Activated T-cell treated with anti-CD3 and anti-CD28 coated beads, Interleukin-2, amount 50 U/mL, for 4 hours (primary cell): ENCODE measurements at places on chromosomes 2 and 18.
A peak's percentile ranks its signal among the peaks of the same experiment; 100 is the strongest.

- DNase-seq: no peak
Measured at GRCh38 chr2:191515551-191515950, 162.4 kb upstream of the NABP1 start.

- DNase-seq: no peak
Measured at GRCh38 chr2:152525277-152525838, 190.4 kb downstream of the FMNL2 start.

GRCh38 chr2:229314117-229314516 lies 43.0 kb upstream of the PID1 start:
- no peak for DNase-seq

- DNase-seq: no peak
Measured at GRCh38 chr2:131590896-131591295, 63.2 kb downstream of the CCDC74A start.

DNA sequence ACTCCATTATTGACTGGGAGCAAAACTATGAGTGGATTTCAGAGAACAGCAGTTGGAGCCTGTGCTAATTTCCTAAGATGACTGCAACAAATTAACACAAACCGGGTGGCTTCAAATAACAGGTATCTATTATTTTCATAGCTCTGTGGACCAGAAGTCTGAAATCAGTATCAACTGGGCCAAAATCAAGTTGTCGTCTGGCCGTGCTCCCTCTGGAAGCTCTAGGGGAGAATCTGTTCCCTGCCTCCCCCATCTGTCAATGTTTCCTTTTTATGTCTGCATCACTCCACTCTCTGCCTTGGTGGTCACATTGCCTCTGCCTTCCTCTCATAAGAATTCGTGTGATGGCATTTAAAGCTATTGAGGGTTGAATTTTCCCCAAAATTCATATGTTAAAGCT lies 269.8 kb downstream of the TMX3 start:
- no peak for DNase-seq

DNA sequence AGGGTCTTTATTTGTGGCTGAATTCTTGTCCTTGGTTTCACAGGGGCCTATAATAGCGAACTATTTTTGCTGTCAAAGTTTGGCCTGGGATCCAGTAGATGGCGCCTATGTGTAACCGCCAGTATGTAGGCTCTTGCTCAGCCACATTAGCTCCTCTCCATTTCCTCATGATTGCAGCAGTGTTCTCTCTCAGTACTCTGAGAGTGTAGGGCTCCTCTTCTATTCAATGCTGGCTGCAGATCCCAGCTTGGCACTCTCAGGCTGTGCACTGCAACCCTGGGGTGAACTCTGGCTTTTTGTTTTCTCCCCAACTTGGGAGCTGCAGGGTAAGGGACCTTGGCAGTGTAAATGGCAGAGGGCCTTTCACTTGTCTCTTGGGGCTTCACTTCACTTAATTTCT lies 344.6 kb upstream of the CHAC2 start:
- DNase-seq: no peak

DNA sequence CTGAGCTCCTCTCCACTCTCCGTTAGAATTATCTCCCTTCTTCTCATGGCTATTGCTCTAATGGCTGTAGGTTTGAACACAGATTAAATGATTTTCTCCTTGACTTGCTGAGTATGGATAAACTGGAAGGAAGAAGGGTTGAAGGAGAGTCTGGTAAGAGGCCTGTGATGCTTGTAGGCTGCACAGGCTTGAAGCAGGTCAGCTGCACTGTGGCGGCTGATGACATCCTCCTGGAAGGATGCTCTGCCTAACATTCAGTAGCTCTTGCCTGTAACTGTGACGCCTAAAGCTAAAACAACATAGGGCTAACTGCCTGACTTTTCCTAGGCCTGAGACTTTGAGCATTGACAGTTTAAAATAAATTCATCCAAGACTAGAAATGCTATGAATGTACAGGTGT lies 166.3 kb downstream of the MREG start:
- DNase-seq: no peak

DNA sequence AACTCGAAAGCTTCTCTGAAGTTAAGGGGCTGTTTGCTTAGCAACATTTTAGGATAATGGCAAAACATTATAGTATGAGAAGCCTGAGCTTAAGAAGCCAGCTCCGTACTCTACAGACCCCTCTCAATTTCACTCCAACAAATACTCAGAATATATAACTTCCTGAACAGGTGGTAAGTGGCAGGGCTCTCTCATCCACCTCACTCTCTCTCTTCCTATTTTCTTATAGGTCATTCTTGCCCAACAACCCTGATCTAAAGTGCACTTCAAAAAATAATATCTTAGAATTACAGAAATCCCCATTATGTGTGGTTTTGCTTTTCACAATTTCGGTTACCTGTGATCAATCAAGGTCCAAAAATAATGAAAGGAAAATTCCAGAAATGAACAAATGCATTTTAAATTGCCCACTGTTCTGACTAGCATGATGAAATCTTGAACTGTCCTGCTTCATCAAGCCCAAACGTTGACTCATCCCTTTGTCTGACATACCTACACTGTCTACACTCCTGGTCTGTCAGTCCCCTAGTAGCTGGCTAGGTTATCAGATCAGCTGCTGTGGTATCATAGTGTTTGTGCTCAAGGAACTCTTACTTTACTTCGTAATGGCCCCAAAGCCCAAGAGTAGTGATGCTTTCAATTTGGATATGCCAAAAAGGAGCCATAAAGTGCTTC lies 122.8 kb upstream of the COL5A2 start:
- DNase-seq: no peak

DNA sequence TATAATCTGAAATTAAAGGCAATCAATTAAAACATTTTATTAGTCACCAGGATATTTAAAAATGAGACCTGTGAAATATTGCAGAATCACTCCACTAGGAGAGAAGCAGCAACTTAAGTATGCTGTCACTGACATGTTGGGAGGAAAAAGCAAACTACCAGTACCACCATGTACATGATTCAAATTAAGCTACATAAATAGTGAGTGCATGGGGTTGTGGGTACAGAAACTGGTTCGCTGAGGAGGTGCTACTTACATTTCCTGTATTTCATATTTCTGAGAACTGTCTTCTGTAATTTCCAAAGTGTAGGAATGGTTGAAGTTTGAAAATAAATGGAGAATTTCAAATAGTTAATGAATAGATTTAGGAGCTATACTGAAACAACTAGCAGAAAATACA lies 7.9 kb upstream of the NR4A2 start:
- no peak for DNase-seq

- DNase-seq: peak; percentile 91
Measured at GRCh38 chr2:96538487-96539214, 2.1 kb downstream of the ARID5A start.

DNA sequence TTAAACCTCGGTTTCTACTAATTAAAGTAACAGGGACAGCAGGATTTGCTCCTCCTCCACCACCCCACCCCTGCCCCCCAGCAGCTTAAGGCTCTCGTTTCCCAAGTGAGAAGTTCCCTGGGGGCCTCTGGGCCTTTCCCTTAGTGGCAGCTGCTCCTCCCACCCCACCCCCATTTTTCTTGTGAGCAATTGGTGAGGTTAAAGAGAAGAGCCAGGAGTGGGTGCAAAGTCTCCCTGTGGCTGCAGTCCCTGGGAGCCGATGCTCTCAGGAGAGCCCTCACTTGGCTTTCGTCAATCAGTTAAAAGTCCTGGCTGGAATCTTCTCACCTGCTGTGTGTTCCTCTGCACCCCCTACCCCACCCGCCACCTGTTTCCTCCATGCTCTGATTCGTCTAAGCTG lies 48.7 kb upstream of the AGAP1 start:
- no peak for DNase-seq

DNA sequence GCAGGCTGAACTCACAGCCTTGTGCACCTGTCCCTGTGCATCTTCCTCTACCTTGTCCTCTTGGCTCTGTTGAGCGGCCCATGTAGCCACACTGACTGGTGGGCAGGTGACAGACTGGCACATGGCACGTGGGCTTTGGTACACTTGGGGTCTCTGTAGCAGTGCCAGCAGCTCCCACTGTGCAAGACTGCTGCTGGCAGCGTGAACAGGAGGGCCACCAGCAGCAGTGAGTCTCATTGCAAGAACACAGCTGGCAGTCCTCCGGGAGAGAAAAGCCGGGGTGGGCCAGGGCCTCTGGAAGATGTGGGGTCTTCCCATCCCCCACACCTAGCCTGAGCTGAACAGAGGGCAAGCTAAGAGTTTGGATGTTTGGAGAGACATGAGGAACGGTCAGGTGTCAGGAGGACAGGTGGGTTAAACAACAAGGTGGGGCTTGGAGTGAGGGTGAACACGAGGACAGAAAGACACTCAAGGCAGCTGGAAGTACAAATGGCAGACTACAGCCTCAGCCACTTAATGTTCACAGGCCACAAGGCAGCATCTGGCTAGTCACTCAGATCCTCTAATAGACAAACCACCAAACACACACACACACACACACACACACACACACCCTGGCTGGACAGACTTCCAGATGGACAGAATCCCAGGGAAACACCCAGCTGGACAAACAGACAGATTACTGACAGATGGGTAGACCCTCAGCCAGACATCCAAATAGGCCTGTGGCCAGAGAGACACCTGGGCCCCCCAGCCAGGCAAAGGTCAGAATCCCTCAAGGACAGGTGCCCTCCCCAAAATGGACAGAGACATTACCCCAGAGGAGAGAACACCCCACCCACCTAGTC lies 2.3 kb upstream of the PTPN18 start:
- no peak for DNase-seq

- DNase-seq: no peak
Measured at GRCh38 chr2:75822336-75822735, 111.6 kb upstream of the GCFC2 start.

DNA sequence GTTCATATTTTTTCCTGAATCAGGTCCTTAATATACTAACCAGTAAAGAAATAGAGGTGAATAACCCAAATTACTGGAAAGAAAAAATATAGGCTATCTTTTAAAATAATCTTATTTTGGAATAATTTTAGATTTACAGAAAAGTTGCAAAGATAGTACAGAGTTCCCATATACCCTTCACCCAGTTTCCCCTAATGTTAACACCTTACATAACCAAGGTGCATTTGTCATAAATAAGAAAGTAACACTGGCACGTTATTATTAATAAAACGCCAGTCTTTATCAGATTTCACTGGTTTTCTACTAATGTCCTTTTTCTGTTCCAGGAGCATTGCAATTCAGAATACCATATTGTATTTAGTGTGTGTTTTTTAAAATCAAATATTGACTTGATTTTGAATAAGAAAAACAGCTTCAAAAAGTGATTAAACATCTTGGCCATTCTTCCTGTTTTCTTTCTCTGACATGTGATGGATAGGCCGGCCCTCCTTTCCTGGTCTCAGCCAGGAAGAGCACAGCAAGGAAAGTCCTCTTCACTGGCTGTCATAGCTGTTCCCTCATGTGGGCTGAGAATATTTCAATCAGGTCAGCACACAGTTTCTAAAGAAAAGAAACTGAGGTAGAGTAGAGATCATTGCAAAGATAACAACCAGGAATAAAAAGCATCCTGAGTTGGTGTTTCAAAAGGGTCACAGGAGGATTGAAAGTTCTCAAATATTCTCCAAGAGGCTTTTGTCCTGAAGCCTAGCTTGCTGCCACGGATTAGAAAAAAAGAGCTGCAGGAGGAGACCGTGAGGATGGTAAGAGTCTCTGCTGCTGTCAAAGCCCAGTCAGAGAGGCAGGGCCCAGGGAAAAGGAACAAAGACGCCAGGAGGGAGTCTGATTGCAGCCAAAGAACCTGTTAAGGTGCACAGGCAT lies 79.3 kb upstream of the ARL5A start:
- no peak for DNase-seq

GRCh38 chr2:111688482-111688881 lies 195.5 kb downstream of the ANAPC1 start:
- DNase-seq: no peak

DNA sequence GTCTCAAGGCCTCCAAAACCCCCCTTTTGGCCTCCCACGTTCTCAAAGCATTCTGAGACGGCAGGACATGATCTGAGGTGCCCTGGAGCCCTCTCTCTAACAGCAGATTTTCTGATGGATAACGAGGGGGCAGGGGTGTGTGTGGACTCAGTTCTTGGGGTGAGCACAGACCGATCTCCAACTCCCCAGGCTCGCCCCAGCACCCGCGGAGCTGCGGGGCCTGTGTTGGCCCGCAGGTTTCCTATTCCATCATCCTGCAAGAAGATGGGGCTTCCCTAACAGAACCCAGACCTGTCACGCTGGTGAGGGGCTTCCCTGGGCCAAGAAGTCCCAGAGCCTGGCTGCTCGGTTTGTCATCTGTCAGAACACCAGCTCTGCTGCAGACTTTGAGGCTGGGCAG lies 196.1 kb downstream of the ANAPC1 start:
- DNase-seq: no peak

- DNase-seq: no peak
Measured at GRCh38 chr2:173064151-173064805, 11.4 kb upstream of the MAP3K20 start.

GRCh38 chr2:26333293-26333692 lies 12.7 kb upstream of the SELENOI start:
- no peak for DNase-seq

DNA sequence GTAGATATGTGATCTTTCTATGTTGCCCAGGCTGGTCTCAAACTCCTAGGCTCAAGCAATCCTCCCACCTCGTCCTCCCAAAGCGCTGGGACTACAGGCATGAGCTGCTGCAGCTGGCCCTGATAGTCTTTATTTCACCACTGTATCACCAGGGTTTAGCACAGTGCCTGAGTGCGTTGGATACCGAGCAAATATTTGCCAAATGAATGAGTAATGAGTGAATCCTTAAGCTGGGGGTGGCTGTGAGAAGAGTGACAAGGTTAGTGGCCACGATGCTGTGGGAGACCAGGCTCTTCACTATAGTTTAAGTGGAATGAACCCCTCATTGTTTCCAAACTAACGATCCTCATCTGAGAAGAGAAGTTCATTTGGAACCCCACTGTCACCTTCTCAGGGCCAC lies 60.8 kb upstream of the FAM136A start:
- DNase-seq: no peak

DNA sequence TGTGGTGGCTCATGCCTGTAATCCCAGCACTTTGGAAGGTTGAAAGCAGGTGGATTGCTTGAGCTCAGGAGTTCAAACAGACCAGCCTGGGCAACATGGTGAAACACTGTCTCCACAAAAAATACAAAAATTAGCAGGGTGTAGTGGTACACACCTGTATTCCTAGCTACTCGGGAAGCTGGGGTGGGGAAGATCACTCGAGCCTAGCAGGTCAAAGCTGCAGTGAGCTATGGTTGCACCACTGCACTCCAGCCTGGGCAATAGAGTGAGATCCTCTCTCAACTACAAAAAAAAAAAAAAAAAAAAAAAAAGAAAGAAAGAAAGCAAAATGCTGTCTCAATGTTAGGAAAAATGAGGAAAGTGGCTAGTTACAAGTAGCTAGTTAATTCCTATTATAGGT lies 56.8 kb downstream of the TRIP12 start:
- DNase-seq: no peak

- DNase-seq: no peak
Measured at GRCh38 chr2:202510911-202511310, 123.9 kb upstream of the FAM117B start.

DNA sequence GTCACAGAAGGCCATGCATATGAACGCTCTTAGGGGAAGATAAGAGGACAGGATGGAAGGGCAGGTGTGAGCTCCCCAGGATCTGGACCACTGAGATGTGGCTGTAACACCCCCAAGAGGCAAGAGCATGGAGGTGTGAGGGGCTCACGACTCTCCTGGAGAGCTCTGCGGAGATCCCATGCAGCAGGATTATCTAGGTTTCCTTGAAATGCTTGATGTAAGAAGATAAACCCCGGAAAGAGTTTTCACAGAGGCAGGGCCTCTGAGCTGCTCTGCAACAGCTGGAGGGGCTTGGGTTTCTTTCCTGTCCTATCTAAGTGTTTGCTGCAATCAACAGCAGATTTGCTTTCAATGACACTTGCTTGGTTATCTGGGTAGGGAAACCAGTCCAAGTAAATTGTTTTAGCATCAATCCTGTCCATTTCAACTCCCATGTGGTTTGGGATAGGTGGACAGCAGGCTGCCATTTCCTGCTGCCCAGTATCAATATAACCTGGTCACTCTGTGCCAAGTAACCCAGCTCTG lies 138.9 kb downstream of the SMAD2 start:
- no peak for DNase-seq
